ENCODE measurements at places on chromosomes 4 and X.

DNA sequence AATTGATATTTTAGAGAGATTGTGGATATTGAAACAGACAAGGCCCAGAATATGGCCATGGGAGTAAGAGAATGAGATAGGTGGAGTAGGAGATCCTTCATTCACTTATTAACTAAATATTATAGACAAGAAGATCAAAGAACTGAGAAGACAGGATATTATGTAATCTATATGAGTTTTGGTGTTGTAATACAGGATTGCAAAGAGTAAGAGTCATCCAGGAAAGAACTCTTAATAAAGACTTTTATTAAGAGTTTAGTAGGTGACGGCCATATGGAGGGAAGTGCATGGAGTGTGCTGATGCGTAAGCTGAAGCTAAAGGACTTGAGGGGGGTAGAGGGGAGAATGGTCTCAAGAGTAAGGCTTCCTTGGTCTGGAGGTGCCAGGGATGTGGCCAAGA, 153.7 kb downstream of the VEGFC start:
- DNase-seq: no peak

- no peak for DNase-seq
Observed at GRCh38 chrX:57669961-57670360, 10.1 kb downstream of the NLRP2B start.

GRCh38 chr4:171979461-171979860, 166.3 kb downstream of the GALNTL6 start:
- DNase-seq: no peak

DNA sequence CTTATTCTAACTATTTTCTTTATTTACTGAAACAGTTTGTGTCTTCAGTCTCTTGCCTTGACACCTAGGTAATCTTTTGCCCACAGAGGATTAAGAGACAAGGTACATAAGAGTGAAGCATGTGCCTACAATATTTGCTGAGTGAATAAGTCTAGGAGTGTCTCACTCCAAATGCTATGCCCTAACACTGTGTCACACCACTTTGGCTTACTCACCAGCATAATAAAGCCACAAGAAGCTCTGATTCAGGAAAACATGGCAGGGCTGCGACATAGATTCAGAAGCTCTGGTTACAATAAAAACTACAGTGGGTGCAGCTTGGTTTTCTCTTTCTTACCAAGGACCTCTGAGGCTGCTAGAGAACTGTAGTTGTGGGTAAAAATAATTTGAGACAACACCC, 127.1 kb downstream of the RBM46 start:
- DNase-seq: no peak

DNA sequence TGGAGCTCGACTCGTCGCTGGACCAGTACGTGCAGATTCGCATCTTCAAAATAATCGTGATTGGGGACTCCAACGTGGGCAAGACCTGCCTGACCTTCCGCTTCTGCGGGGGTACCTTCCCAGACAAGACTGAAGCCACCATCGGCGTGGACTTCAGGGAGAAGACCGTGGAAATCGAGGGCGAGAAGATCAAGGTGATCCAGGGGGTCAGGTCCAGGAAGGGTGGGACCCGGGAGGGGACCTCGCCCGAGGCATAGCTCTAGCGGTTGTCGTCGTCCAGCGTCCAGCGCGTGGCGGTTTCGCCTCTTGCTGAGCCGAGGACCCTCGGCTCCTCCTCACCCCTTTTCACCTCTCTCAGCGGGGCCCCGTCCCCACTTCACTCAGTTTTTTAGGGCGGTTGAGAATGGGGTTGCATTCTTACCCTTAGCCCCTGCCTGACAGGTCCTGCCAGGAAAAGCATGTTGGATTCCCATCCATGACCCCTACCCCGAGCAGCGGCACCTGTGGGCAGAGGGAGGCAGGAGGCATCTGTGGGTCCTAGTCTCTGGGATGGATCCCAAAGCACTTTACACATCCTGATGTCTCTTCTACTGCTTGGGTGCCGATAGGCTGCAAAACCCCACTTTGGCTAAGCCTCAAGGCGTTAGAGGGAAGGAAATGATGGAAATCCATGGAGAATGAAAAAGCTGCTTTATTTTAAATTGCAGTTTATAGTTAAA, 524 bp downstream of the RAB33A start:
- no peak for DNase-seq
